Right kidney (tissue), 9 donors: ENCODE measurements at places on chromosomes 11 and 22.

DNA sequence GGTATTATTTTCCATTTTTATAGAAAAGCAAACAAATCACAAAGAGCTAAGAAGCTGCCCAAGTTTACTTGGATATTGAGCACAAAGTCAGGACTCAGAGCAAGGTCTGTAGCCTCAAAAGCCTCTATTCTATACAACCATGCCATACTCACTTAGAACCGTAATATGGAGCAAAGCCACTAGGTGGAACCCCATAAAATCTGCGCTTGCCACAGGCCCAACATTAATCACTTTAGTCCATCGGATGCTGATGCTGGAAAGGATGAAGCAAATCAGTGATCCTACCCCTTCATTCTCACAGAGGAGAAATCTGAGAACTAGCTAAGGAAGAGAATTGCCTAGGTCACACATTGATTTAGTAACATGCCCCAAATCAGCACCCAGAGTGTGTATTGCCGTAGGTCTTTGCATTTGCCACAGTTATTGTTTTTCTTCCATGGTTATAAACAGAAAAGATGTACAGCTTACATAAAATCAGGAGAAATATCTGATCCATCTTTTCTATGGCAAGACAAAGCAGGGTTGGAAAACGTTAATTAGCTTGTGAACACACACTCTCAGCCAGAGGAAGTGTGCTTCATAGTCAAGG is 56.7 kb upstream of the RAB38 start:
- no peak for DNase-seq

GRCh38 chr22:36279219-36279666 is 26.3 kb downstream of the APOL1 start:
- no peak for DNase-seq

DNA sequence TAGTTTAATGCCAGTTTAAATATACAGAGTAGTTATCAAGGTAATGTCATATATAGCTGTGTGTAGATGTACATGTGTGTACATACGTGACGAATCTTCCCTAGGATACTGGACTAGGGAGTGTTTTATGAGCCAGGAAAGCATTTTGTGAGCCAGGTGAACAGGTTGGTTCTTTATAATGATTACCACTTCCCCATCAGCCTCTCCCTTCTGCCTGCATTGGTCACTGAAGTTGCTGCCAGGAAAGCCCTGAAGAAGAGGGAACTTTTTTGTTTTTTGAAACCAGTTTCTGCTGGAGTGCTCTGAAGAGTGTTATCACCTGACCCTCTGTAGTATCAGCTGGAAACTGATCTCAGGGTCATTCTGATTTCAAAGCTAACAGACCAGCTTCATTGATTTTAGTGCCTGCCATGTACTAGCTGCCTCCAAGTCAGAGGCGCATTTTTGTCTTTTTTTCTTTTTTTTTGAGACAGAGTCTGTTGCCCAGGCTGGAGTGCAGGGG is 14.2 kb upstream of the ST14 start:
- no peak for DNase-seq

DNA sequence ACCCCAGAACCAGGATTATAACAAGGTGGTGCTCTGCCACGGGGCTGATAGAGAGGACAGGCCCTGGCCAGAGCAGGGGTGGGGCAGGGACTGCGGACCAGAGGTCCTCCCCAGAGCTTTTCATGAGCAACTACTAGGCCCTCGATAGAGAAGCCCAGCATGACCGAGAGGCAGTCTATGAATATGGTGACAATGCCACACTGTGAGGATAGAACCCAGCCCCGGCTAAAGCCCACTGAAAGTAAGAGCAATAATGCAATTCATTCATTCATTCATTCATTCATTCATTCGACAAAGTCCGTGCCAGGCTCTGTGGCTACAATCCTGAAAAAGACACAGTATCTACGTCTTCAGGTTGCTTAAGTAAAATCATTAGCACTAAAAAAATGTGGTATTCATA is 35.6 kb upstream of the CD5 start:
- no peak for DNase-seq

DNA sequence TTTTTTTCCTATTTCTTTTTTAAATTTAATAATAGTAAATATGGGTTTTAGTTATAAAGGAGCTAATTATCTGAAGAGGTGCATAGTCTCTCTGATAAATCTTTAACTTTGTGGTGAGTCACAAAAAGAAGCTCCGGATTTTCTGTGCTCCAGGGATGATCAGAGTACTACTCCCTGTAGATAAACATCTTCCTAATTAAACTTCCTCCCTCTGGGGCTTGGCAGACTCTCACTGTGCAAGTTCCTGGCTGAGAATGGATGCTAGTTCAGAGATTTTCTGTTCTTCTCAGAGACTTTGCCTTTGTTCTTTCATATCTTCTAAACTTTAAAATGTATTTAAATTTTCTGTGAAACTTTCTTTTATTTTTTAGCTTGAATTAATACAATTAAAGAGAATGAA is at the start of gene OR10G7:
Gene OR10G7, minus strand, starts transcription at position 72 of the 400 bp plus-strand sequence. CDS start 2,324 bp downstream, outside the sequence.
- DNase-seq = no peak

DNA sequence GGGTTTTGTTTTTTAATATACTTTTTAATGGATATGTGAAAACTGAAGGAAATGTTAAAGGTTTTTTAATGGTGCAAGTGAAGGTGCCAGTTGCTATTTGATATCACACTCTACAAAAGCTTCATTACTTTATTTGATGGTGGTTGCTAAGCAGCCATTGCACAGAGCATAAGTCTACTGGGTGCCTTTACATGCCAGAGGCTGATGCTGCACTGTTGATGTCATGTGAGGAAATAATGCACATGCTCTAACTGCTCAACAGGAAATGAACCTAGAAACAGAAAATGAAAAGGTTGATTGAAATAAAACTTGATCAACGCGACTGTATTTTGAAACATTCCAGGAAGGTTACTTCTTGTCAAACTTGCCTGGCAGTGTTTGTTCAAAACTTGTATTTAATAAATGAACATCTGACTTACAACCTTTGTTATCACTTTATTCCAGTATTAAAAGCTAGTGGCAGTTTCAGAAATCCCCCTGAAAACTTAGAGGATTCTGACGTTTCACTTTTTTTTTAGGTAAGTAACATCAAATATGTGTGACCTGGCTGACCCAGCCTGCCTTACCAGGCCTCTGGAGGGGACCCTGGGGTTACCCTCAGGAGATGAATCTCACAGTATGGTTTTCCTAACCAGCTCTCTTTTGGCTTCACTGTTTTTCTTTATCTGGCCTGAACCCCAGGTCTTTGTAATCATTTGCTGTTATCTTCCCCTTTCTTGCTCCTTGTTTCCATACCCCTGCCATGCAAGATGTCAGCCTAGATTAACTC is 2.4 kb upstream of the ATP5MG start:
- DNase-seq = no peak

- no peak for DNase-seq
Observed at GRCh38 chr11:35579557-35580396, 38.5 kb upstream of the FJX1 start.

DNA sequence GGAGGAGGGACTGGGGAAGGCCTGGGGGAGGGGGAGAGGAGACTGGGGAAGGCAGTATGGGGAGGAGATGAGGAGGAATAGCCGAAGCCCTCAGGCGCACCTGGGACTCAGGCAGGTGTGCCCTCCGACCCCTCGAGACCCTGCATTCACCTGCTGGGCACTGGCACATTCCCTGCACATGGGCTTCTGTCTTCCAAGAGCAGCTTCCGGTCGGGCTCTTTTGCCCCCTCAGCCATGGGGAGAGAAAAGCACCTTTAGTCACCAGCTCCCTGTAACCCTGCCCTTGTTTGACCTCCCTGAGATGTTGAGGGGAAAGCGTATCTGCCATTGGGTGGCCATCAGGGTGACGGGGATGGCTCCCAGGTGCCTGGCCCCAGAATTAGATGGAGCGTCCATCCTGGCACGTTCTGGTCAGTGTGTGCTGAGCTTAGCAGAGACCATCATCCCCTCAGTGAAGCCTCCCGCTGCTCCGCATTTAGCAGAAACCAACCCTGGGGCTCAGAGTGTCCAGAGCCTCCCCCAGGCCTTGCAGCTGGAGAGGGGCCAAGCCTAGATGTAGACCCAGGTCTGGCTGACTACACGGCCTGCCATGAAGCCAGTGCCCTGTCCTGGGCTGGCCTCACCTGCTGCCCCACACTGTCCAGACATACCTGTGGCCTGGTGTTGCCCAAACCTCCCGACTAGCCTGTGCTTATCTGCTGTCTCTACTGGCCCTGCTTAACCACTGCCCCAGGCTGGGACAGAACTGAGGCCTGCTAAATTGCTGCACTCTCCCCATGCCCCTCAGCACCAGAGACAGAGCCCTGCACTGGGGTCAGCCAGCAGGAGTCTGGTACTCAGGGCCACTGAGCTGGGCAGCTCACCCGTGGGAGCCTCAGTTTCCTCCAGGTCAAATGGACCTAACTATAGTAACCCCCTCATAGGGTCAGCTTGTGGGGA is 6.2 kb downstream of the ANO1 start:
- no peak for DNase-seq

- DNase-seq = no peak
Observed at GRCh38 chr11:128662960-128663359, 30.9 kb upstream of the FLI1 start.

GRCh38 chr11:102831489-102832440 is 11.6 kb downstream of the MMP3 start:
- peak; percentile 34 for DNase-seq

DNA sequence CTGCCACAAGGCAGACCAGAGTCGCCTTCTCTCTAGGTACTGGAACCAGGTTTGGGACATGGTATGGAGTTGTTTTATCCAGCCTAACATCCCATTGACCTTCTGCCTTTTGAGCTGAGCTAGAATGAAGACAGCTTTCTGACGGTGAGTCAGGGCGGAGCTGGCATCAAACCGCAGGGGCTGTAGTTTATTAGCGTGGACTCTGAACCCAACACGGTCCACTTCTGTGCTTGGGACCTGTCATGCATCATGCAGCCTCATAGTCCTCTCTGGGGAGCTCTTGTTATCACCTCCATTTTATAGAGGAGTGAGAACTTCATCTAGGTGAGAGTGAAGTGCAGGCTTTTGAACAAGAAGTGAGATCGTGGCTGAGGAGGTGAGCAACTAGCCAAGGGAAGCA is 8.3 kb downstream of the GAL3ST1 start:
- no peak for DNase-seq

GRCh38 chr11:114179234-114179941 is 116.8 kb upstream of the NNMT start:
- no peak for DNase-seq

DNA sequence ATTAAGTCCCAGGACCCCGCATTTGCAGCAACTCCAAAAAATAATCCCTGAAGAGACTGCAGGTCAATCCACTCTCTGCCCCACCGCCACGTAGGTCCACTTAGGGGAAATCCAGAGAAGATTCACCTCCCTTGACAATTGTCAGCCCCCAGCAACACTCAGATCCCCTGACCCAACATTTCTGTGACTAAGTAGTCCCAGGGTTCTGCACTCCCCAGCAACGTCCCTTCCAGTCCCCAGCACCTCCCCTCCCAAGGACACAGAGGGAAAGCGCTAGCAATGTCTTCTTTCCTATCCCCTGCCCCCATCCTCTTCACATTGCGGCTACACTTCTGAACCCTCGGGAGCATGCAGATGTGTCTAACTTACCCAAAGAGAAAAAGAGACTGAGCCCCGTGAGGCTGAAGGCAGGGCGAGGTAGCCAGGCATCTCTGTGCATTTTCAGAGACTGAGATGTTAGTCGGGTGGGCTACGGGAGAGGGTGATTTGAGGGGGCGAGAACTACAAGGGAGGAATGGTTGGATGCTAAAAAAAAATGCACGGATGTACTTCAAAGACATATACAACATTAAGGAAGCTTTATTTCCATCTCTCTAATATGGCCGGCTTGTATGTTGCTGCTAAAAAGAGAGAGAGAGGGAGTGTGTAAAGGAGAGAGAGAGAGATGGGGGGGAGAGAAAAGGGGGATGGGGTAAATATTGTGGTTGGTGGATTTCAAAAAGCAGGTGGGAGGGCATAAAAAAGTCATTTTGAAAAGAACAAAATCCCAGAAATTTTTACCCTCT is at the start of gene SCN2B:
Gene SCN2B, minus strand, starts transcription at position 647 of the 785 bp plus-strand sequence. Its CDS starts 208 bp downstream, at position 439.
- DNase-seq = peak; percentile 67

DNA sequence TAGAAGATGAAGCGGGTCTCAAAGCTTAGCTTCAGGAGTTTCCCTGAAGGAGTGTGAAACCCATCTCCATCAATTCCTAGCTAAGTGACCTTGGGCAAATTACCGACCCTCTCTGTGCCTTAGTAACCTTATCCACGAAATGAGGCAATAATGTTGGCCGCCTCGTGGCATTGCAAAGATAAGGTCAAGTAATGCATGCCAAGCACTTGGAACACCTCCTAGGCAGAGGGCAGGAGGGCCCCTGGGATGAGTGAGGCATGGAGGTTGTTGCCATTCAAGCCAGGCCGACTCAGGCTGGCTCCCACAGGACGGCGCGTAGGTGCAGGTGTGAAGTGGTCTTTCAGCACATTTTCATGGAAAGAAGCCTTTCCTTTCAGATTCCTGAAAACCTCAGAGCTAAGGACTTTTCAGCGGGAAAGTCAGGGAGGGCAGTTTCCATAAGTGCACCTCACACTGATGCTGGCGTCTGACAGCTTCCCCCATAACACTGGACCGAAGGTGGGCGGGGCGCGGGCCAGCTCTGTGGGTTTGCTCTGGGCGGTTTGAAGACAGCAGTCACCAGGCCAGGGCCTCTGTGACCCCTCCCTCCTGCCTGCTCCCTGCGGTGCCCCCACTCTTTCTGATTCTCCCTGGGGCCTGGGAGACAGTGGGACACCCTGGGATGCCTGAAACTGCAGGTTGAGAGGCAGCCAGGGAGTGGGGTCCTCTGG is 25.2 kb downstream of the RPS6KA4 start:
- no peak for DNase-seq

DNA sequence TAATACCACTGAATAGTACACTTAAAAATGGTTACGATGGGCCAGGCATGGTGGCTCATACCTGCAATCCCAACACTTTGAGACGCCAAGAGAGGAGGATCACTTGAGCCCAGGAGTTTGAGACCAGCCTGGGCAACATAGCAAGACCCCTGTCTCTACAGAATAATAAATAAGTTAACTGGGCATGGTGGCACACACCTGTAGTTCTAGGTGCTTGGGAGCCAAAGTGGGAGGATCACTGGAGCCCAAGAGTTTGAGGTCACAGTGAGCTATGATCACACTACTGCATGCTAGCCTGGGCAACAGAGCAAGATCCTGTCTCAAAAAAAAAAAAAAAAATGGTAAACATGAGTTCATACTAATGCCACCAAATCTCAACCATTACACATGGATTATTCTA is 61.3 kb downstream of the CD6 start:
- DNase-seq = no peak
